Fibroblast of the aortic adventitia (primary cell): ENCODE measurements at places on chromosomes 16 and 17.
A peak's percentile ranks its signal among the peaks of the same experiment; 100 is the strongest.

GRCh38 chr17:45946841-45947256, 52.2 kb upstream of the STH start:
- peak; percentile 59 for DNase-seq

GRCh38 chr17:49388290-49388640, 26.2 kb upstream of the ZNF652 start:
- no peak for DNase-seq

- peak; percentile 55 for DNase-seq
These were observed 36.4 kb downstream of the SNX20 start for GRCh38 chr16:50644729-50645128.

GRCh38 chr16:175011-175949, 1.2 kb upstream of the HBA1 start:
- DNase-seq, result no peak
